A673 (cell line): ENCODE measurements at places on chromosomes 12 and 14. TPM values are rescaled to one million over a fixed set of nuclear protein-coding genes. Genes with fewer than 3 reads are reported as not detected.
A peak's percentile ranks its signal among the peaks of the same experiment; 100 is the strongest.

GRCh38 chr14:31911160-31911559 lies 165.9 kb upstream of the ARHGAP5 start:
- no peaks in the 10 kb centered on the region for H3K27me3 ChIP-seq
- no peak overlapping the region for H3K4me3 ChIP-seq
- H3K36me3 ChIP-seq, result no peaks in the 10 kb centered on the region
- no peak overlapping the region for H3K27ac ChIP-seq
- H3K4me1 ChIP-seq, result no peaks in the 10 kb centered on the region

- DNase-seq, result no peak
- no peaks in the 10 kb centered on the region for H3K36me3 ChIP-seq
- H3K27me3 ChIP-seq, result no peaks in the 10 kb centered on the region
- H3K27ac ChIP-seq, result no peak overlapping the region
Observed at GRCh38 chr12:105555556-105556295, 225.2 kb downstream of the C12orf75 start.

DNA sequence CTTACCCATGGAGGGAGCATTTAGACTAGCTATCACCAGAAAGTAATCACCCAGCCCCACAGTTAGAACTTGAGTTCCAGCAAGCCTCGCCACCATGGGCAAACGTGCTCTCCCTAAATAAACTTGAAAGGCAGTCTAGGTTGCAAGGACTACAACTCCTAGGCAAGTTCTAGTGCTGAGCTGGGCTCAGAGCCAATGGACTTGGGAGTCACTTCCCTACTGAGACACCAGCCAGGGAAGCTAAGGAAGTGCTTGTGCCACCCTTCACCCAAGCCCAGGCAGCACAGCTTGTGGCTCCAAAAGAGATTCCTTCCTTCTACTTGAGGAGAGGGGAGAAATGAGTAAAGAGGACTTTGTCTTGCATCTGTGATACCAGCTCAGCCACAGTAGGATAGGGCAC lies 57.9 kb downstream of the SLCO1A2 start:
- no peak overlapping the region for H3K4me3 ChIP-seq
- peak; percentile 15 for DNase-seq
- no peaks in the 10 kb centered on the region for H3K36me3 ChIP-seq
- no peak overlapping the region for H3K27ac ChIP-seq
- no peaks in the 10 kb centered on the region for H3K4me1 ChIP-seq

The DLST gene
- 139 and 145 TPM in 2 replicates for total RNA-seq

DNA sequence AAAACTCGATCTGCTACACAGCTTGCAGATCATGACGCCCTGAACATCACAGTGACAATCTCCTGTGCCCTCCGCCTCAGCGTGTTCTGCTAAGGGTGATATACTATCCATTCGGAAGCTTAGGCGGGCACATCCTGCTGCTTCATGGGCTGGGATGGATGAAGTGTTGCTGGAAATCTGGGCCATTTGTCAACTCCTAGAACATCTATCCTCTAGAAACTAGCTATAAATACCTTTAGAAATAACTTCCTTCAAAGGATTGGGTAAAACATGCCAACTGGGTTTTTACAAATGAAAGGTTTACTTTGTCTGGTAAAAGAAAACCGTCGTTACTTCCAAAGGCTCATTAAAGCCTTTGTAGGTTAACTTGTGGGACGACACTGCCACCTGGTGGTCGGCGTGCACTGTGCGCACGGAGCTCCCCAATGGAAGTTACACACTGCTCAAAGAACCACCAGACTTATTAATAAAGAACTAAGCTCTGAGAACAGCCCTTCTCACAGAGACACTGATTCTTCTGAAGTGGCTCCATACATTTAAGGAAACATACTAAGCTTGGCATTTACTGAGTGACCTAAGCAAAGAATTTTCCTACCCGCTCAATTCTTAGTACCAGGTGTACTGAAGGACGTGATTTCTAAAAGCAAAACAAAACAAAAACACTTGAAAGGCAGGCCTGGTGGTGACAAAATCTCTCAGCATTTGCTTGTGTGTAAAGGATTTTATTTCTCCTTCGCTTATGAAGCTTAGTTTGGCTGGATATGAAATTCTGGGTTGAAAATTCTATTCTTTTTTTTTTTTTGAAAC lies 21.6 kb upstream of the CACNA2D4 start:
- no peaks in the 10 kb centered on the region for H3K27me3 ChIP-seq
- H3K27ac ChIP-seq, result no peak overlapping the region
- no peaks in the 10 kb centered on the region for H3K36me3 ChIP-seq
- DNase-seq, result peak; percentile 85
- peaks cover 4% of the 10 kb centered on the region for H3K4me1 ChIP-seq

- no peaks in the 10 kb centered on the region for H3K27me3 ChIP-seq
- no peaks in the 10 kb centered on the region for H3K36me3 ChIP-seq
- no peak for DNase-seq
Observed at GRCh38 chr12:116535241-116535640, 23.9 kb upstream of the MAP1LC3B2 start.

DNA sequence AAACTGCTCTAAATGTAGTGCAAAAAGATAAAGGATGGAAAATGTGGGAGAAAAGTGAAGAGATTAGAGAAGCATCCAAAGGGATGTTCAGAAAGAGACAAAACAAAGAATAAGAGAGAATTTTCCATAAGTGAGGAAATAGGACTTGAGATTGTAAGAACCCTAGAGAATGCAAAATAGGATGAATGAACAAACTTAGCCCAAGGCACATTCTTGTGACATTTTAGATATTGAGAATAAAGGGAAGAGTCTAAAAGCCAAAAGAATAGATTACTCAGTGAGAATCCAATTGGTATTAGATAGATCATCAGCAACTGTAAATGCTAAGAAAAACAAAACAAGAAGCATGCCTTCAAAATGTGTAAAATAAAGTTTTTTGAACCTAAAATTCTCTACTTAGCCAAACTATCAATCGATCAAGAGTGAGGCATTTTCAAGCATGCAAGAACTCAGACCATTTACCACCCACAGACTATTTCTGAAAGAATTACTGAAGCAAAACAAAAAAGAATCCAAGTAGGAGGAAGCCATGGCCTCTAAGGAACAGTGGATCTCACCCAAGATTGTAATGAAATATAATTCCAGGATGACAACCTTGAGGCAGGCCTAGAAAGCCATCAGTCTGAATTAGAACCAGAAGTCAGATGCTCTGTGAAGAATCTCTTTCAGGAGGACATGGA lies 33.5 kb downstream of the DYRK2 start:
- no peak for DNase-seq
- H3K4me1 ChIP-seq, result no peaks in the 10 kb centered on the region

DNA sequence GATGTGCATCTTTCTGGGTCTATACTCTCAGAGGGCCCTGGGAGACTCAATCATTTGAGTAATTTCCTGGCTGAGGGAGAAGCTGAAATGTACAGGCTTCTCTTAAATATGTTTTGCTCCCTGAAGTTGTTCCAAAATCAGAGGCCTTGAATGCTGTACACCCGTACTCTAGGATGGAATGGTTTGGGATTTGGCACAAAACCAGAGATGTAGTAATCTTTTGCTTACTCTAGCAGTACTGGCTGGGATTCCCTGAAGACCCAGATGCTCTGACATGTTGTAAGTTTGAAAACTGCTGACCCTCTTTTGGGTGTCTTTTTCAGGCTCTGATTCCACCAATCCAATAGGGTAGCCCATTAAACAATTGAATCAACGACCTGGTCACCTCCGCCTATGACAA lies 10.4 kb downstream of the ACACB start:
- H3K4me3 ChIP-seq, result no peak overlapping the region
- H3K27me3 ChIP-seq, result no peaks in the 10 kb centered on the region
- no peak for DNase-seq
- no peaks in the 10 kb centered on the region for H3K4me1 ChIP-seq

The VRTN gene
- total RNA-seq, result not detected in 2 replicates

GRCh38 chr14:93033983-93034670 lies 81.6 kb downstream of the ITPK1 start:
- no peaks in the 10 kb centered on the region for H3K36me3 ChIP-seq
- DNase-seq, result peak; percentile 19
- no peak overlapping the region for H3K27ac ChIP-seq
- H3K4me1 ChIP-seq, result no peaks in the 10 kb centered on the region

DNA sequence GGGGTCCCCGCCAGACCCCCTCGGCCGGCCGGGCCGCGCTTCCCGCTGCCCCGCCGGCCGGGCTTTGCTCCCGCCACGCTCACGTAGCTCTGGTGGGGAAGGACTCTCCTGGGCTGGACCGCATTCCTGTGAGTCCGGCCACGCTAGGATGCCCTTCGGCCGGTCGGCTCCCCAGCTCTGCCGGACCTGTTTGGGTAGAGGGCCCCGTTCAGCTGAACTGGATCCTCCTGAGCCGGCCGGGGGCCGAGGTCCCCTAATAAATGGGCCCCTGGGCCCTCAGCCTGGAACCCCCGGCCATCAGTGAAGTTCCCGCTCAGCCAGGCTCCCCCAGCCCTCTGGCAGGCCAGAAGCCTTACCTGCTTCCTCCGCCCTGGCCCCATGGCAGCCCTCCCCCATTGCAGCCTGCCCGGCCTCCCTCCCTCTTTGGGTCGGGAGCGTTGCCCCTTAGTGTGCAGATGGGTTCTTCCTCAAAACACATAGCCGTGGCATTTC lies 593 bp downstream of the UNC119B start:
- peaks cover 5% of the 10 kb centered on the region for H3K4me1 ChIP-seq
- peaks cover 28% of the 10 kb centered on the region for H3K36me3 ChIP-seq
- no peak for DNase-seq

The MYF6 gene
- total RNA-seq, result not detected in 2 replicates

The PLA2G1B gene
- total RNA-seq, result not detected in 2 replicates

- H3K27ac ChIP-seq, result no peak overlapping the region
- H3K27me3 ChIP-seq, result no peaks in the 10 kb centered on the region
- H3K36me3 ChIP-seq, result no peaks in the 10 kb centered on the region
- no peak for DNase-seq
- H3K4me1 ChIP-seq, result peaks cover 37% of the 10 kb centered on the region
Observed at GRCh38 chr12:2291947-2292346, 239.2 kb downstream of the CACNA1C start.

DNA sequence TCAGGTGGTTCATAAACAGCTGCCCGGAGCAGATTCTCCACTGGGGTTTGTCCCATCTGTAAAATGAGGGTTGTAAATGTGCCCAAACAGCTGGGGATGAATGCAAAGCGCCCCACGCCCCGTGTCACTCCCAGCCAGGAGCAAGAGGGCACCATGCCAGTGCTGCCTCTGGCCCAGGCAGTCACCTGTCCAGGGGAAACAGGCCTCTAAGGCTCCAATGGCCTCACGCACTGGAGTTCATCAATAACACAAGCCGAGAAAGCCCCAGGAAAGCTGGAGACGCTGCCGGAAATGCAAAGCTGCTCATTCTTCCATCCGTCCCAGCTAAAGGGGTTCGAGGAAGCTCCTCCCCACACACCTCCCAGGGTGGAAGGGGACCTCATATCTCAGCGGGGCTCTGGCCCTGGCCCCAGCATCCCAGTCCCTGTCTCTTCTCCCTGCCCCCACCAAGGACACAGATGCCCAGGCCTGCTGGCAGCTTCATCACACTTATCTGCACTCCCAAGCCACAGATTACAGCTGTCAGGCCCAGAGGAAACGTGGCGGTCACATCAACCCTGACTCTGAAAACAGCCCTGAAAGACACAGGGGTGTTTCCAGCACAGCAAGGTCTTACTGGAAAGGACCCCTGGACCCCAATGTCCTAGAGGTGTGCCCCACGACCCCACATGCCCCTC lies 21.5 kb downstream of the SCARB1 start:
- no peak overlapping the region for H3K4me3 ChIP-seq
- DNase-seq, result no peak
- no peaks in the 10 kb centered on the region for H3K27me3 ChIP-seq
- no peaks in the 10 kb centered on the region for H3K36me3 ChIP-seq

DNA sequence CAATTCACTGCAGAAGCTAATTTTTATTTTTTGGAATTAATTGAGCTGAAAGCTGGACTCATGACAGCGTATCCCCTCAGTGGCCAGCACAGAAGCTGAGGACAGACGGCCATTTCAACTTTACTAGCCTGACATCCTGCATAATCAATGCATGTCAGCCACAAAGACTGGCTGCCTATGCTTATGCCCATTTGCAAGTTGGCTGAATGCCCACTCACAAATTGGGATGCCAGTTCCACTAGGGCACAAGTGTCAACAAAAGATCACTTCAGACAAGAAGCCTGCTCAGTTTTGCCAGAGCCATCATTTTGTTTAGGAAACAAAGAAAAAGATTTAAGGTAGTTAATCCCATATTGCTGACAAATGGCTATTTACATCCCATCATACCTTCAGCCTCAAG lies 417.6 kb downstream of the NOVA1 start:
- no peak for DNase-seq
- H3K4me3 ChIP-seq, result no peak overlapping the region
- H3K27me3 ChIP-seq, result no peaks in the 10 kb centered on the region
- no peak overlapping the region for H3K27ac ChIP-seq
- no peaks in the 10 kb centered on the region for H3K36me3 ChIP-seq

- DNase-seq, result no peak
- H3K27me3 ChIP-seq, result no peaks in the 10 kb centered on the region
- H3K4me3 ChIP-seq, result no peak overlapping the region
- H3K27ac ChIP-seq, result no peak overlapping the region
Observed at GRCh38 chr14:22423958-22424357, 165.1 kb downstream of the DAD1 start.

DNA sequence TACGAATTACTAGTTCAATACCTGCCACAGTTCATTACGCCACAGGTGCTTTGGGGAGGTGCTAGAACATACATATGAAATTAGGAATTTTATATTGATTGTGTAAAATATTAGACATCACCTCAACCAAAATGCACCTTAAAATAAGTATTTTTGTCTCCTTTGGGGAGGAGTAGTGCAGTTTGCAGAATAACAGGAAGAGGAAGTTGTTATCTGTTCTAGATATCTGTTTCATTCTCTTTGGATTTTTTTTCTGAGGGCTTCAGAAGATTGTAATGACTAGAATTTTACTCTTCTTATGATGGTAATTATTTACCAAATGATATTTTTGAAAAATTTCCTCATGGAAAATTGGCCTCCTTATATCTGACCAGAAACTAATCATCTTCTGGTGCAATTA lies 9.9 kb upstream of the GYS2 start:
- H3K4me1 ChIP-seq, result no peaks in the 10 kb centered on the region
- DNase-seq, result no peak
- no peaks in the 10 kb centered on the region for H3K36me3 ChIP-seq
- peaks cover 13% of the 10 kb centered on the region for H3K27me3 ChIP-seq
- H3K4me3 ChIP-seq, result no peak overlapping the region

- no peaks in the 10 kb centered on the region for H3K36me3 ChIP-seq
- H3K4me1 ChIP-seq, result no peaks in the 10 kb centered on the region
- no peaks in the 10 kb centered on the region for H3K27me3 ChIP-seq
- no peak overlapping the region for H3K27ac ChIP-seq
- no peak for DNase-seq
Observed at GRCh38 chr14:69964841-69965240, 85.6 kb downstream of the SMOC1 start.

DNA sequence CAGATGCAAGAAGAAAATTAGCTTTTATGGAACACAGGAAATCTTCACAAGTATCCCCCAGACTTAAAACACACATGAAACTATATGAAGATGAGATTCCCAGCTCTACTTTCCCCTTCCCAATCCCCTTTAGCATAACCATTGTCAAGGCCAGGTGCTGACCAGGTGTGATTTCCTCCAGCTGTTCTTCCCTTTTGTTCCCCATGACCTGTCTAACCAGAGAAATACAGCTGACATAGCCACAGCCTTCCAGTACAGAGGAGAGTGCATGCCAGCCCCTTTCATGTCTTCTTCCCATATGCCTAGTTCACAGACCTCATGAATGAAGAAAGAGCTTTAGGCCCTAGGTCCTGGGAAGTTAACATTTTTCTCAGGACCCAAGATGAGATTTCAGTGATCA lies 43.5 kb upstream of the FKBP4 start:
- H3K4me3 ChIP-seq, result no peak overlapping the region
- H3K27ac ChIP-seq, result no peak overlapping the region
- H3K36me3 ChIP-seq, result no peaks in the 10 kb centered on the region
- no peaks in the 10 kb centered on the region for H3K4me1 ChIP-seq
- DNase-seq, result no peak
- H3K27me3 ChIP-seq, result peaks cover 46% of the 10 kb centered on the region
